ENCODE measurements at places on chromosomes 7 and 10.

- DNase-seq, result no peak
These were observed 392.7 kb upstream of the NFE2L3 start for GRCh38 chr7:25759286-25759685.

GRCh38 chr10:104049504-104050250, 36.0 kb downstream of the COL17A1 start:
- DNase-seq, result no peak

DNA sequence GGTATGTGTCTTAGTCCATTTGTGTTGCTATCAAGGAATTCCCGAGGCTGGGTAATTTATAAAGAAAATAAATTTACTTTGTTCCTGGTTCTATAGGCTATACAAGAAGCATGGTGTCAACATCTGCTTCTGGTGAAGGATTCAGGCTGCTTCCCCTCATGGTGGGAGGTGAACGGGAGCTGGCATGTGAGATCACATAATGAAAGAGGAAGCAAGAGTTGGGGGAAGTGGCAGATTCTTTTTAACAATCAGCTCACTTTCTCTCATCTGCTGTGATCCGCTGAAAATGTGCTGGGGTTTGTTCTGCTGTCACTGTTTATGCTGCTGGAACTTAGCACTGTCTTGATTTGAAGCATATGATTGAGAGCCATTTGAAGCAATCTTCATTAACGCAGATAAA, 730.0 kb upstream of the SORCS1 start:
- no peak for DNase-seq

DNA sequence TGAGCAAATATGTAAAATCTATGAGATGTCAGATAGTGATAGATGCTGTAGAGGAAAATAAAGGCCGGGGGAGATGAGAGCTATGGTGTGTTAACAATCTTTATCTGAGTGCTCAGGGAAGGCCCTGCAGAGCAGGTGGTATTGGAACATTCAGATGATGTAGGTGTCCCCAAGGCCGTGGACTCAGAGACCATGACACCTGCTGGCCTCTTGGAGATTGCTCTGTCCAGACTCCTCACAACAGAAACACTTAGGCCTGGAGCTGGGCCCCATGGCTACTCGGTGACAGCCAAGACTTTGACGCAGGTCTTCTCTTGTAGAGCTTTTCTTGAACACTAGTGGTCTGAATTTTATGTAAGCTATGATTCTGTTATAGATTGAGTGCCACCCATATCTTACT, 13.3 kb downstream of the AKR1E2 start:
- no peak for DNase-seq
